A549 treated with CORT108297 at 1 μM for 4 hours (cell line): ENCODE measurements at places on chromosomes 2 and 18. TPM values are rescaled to one million over a fixed set of nuclear protein-coding genes. Genes with fewer than 3 reads are reported as not detected.

The SLC23A3 gene
- 0.47 to 1.0 TPM (median 0.72 TPM) in 5 replicates for total RNA-seq

The MSH2 gene
- 37.1 to 53.2 TPM (median 41.9 TPM) in 5 replicates for total RNA-seq

The AMER3 gene
- not detected in 5 replicates for total RNA-seq

The RND3 gene
- total RNA-seq = 49.5 to 68.6 TPM (median 53.9 TPM) in 5 replicates

The TBR1 gene
- 0.01 to 0.07 TPM (median 0.05 TPM) in 4 of 5 replicates, not detected in the other for total RNA-seq

The DSC3 gene
- total RNA-seq = 1.2 to 2.2 TPM (median 1.7 TPM) in 5 replicates

The IL36A gene
- total RNA-seq = not detected in 5 replicates

The SCYGR4 gene
- total RNA-seq = not detected in 5 replicates
